NCI-H1694 treated with DMSO at 0.1 percent for 48 hours (cell line): ENCODE measurements at places on chromosomes 4 and X.

DNA sequence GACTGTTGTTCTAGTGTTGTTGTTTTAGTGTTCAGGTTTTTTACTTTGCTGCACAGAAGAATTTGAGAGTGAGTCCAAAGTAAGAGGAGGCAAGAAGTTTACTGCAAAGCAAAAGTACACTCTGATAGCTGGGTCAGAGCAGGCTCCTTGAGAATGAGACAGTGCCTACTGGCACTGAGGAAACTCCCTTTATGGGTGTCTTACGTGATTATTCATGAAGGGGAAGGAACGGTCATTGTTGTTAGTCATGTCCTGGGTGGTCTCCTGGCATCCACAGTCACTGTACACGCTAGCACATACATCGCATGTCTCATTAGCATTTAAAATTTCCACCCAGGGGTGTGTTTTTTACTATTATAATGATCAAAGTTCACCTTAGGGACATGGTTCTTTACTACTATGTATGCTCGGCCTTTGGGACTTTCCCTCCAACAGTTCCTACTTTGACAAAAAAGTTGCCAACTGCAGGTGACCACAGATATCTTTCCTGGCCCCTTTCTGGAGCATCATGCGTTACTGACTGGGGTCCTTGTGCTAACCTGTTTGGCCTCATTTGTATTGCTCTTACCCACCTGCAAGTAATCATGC lies 688.9 kb upstream of the AMOT start:
- DNase-seq: no peak

DNA sequence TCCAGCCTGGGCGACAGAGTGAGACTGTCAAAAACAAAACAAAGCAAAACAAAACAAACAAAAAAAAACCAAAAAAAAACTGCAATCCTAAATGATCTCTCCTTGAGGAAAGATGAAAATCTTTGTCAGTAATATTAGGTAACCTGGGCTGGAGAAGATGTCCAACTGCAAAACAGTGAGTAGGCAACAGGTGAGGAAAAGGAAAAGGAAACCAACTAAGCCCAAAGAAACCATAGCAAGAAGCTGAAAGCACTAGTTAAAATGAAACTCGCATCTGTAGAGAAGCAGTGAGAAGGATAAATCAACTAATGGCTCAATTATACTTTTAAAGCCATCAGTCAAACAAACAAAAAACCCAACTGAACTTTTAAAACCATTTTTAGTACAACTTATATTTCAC lies 54.2 kb downstream of the ENOX2 start:
- DNase-seq: no peak

- no peak for DNase-seq
Measured at GRCh38 chrX:154648931-154649330, 4.4 kb downstream of the CTAG2 start.

DNA sequence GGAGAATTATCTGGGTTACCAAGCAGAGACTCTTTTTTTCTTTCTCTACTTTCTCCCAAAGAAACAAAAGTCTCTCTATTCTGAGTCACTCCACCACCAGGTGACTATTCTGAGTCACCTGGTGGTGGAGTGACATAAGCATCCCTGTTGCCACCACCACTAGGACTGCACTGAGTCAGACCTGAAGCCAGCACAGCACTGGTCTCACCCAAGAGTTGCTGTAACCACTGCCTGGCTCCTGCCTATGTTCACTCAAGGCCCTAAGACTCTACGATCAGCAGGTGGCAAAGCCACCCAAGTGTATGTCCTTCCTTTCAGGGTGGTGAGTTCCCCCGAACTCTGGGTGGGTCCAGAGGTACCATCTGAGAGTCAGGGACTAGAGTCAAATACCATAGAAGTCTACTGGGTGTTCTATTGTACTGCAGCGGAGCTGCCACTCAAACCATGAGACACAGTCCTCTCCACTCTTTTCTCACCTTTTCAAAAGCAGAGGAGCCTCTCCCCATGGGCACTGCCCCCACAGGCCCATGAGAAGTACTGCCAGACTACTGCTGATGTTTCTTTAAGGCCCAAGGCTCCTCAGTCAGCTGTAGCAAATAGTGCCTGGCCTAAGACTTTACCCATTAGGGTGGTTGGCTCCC lies 209.6 kb upstream of the IRS4 start:
- DNase-seq: no peak

- DNase-seq: no peak
Measured at GRCh38 chr4:3388471-3389232, 53.1 kb upstream of the HGFAC start.

DNA sequence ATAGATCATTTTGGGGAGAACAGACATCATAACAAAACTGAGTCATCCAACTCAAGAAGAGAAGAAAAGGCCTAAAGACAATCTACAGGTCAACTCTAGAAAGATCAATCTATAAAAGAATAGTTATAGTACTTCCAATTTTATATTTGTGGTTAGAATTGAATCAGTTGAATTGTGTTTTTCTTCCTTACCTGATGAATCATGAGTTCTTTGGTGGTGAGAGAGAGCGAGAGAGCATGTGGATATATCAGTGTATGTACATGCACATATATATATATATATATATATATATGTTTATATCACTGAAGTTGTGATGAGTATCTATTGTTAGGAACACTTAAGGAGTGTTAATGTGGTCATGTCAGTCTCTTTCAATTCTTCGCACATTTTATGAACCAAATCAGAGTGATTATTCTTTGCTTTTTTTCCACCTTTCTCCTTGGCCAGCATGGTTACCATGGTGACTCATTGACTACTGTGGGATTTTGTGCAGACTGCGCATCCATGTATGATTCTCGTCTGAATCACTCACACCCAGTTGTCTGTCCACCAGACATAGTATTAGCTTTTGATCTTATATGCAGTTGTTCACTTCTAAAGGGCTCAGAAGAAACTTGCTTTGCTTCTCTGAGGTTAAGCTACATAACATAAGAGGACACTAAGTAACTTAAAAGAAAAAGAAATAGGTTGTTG lies 90.4 kb upstream of the RAB40AL start:
- no peak for DNase-seq

DNA sequence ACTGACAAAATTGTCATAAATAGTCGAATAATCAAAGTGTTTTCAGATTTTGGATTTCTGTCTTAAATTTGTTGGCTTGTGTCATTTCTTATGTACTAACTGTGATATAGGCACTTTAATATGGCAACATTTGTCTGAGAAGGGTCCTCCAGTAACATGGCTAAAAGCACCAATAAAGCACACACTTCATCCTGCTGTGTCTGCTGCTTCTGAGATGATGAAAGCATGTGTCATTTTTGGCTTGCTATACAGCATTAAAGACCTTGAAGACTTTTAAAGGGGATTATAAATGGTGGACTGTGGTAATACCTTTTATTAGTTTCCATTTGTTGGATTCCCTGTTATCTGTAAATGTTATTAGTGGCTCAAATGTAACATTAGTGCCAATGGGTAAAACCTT lies 551.8 kb upstream of the GRID2 start:
- no peak for DNase-seq

- DNase-seq: no peak
Measured at GRCh38 chrX:12711435-12712040, 79.7 kb upstream of the PRPS2 start.
